ENCODE measurements at places on chromosomes 6 and 20.

DNA sequence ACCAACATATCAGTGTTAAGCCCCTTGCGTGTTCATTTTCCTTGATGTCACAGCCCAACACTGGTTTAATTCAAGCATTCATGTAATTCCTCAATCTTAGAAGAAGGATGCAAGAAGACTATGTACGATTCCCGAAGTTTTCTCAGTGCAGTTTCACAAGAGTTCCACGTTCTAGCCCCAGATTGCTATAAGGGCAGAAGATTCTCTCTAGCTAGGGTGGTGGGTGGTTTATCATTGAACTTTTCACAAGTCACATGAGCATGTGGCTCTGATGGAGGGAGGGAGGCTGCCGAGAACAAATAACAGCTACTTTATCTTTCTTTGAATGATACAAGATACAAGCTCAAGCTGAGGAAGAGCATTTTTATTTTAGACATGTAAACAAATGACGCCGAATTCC, 71.9 kb upstream of the NHSL1 start:
- DNase-seq, result no peak

DNA sequence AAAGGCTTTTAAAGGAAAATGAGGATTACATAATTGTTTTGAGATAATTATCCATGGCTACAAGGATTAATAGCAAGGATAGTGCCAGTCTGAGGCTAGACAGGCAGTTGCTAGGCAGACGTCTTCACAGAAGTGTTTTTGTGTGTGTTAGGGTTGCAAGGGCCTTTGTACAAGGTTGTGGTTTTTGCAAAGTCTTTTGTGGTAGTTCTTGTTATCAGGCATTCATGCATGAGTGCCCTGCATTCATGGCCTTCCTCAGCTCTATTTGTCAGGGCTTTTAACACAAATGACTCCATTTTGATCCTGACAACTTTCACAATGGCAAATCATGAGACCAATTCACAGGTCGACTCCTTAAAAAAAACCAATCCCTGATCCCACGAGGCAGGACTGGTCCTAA, 68.1 kb upstream of the TXNDC5 start:
- DNase-seq, result peak; percentile 65

- no peak for DNase-seq
Observed at GRCh38 chr20:56916345-56916622, 287.2 kb downstream of the TFAP2C start.

DNA sequence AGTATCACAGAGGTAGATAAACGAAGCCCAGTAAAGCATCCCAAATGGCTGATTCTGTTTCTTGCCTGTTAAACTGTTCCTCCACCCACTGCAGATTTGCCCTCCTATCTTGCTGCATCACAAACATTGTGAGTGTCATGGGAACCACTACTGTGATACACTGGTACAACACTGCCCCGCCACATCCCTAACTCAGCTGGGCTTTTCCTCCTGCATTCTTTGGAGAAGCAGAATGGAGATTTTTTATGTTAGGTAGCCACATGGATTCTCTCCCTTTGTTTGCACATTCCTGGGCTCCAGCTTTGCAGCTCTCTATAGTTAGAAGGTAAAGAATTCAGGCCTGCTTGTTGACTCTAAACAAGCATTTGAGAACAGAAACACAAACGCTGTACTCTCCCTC, 234.1 kb downstream of the TMEM242 start:
- no peak for DNase-seq

DNA sequence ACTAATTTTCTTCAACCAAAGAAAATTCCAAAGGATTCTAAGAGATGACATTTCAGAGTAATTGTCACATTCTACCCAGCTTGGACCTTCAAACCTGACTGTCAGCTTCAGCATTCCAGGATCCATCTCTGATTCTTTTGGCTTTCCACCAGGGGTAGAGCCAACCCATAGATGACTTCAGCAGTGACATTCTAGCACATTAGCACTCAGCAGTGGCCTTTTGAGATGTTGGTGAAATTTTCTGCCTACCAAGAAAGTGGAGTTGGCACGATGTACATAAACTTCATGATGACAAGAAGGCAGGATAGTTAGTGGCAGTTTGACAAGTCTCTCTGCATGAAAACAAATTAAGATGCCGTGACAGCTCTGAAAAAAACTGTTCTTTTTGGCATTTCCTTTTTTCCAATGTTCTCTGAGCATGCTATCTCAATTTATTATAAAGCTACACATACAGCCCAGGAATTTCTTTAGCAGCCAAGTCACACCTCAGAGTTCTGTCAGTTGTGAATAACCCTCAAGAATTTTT, 466.5 kb upstream of the RNF217 start:
- no peak for DNase-seq

- DNase-seq, result peak; percentile 99
Observed at GRCh38 chr6:37242429-37243052, 15.0 kb upstream of the TBC1D22B start.

GRCh38 chr6:118678866-118679265, 27.5 kb upstream of the CEP85L start:
- no peak for DNase-seq

DNA sequence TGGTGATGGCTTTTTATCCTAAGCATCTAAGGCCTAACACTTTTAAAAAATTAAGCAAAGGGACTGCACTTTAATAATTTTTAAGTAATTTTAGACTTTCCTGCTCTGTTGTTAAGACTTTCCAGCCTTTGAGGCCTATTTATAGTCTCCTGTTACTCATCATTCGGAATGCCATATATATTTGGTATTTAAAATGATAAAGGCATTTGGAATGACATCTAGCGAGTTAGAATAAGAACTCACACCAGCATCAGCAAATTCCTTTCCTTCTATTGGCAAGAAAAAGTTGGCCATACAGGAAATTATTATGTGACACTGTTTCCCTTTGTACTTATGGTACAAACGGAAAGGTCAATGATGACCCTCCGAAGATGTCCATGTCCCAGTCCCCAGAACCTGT, 88.1 kb upstream of the STMND1 start:
- DNase-seq, result peak; percentile 76

DNA sequence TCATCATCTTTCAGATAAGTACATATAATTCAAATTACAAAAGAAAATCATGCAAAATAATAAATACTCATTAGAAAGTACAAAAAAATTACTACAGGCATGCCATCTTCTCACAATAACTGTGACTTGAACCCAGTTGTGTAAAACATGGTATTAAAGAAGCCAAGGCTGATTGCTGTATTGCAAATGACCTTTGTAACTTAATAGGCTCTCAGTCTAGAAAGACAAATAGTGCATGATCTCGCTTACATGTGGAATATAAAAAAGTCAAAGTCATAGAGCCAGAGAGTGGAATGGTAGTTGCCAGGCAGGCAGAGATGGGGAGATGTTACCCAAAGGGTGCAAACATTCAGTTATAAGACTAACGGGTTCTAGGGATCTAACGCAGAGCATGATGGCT, 626.1 kb downstream of the COL12A1 start:
- no peak for DNase-seq

DNA sequence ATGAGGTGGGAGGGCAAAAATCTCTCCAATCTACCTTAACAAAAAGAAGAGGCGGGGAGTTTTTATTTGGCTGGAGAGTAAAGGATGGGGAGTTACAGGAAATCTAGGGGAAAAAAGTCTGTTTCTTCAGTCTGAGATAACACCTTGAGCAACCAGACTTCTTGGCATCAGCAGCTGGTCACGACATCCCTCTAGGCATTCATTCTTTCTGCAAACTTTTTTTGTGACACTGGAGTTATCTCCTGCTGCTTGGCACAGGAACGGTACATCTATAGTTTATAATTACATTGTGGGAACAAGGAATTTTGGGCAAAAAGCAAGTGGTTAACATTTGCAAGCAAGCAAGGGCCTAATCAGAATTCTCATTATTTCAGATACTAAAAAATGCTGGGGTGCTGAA, 50.6 kb upstream of the IFNGR1 start:
- no peak for DNase-seq

- DNase-seq, result no peak
Observed at GRCh38 chr20:61630391-61630650, 378.3 kb downstream of the CDH4 start.

DNA sequence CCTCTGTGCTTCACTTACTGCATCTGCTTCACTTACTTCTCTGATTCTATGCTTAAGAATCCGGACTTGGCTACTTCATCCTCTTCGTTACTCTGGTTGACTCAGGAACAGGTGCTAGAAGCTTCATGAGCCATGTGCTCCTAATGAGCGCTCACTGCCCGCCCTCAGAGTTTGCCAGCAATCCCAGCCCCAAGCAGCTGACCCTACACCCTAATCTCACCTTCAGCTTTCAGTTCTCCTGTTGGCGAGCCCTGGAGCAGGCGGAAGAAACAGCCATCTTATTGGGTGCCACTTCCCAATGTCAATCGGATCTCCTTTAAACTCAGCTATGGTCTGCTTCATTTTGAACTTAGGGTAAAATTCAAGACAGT, 61.3 kb downstream of the FOXA2 start:
- DNase-seq, result no peak

DNA sequence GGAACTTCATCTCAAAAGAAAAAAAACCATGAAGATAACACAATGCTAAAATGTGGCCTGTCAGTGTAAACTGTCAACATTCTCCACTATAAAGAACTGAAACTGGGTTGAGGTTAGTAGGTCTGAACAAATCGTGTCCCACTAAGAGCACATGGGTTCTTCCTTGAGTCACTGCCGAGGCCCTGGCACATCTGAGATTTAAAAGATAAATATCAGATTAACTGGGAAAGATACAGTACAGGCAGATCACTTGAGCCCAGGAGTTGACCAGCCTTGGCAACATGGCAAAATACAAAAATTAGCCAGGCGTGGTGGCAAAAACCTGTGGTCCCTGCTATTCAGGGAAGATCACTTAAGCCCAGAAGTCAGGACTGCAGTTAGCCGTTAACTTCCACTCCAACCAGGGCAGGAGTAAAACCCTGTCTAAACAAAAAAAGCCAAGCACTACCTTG, 5.6 kb downstream of the EEF1A1 start:
- no peak for DNase-seq

DNA sequence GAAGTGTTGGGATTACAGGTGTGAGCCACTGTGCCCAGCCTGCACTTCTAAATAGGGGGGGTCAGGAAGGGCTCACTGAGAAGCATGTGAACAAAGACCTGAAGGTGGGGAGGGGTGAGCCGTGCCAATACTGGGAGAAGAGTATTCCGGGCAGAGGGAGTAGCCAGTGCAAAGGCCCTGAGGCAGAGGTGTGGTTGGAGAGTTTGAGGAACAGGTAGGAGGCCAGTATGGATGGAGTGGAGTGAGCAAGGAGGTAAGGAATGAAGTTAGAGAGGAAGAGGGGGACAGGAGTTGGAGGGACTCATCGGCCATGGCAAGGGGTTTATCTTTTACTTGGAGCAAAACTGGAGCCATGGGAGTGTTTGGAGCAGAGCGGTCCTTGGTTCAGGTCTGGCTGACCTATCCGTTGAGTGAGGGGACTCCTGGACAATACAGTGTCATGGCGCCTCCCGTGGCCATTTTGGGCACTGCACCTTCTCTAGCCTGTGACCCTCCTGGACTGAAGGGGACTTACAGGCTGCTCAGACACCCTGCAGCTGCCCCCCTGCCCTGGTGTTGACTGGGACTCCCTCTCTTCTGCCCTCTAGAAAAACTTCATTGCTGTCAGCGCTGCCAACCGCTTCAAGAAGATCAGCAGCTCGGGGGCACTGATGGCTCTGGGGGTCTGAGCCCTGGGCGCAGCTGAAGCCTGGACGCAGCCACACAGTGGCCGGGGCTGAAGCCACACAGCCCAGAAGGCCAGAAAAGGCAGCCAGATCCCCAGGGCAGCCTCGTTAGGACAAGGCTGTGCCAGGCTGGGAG, 12.1 kb downstream of the FOXS1 start:
- no peak for DNase-seq

- no peak for DNase-seq
Observed at GRCh38 chr20:58241766-58242465, 13.5 kb upstream of the ANKRD60 start.

GRCh38 chr6:56742122-56742791, 99.6 kb upstream of the DST start:
- no peak for DNase-seq

- DNase-seq, result no peak
Observed at GRCh38 chr6:100472674-100473073, 8.0 kb upstream of the SIM1 start.

GRCh38 chr6:82144007-82144851, 103.3 kb downstream of the IBTK start:
- DNase-seq, result peak; percentile 97

GRCh38 chr20:40521962-40522361, 167.1 kb downstream of the MAFB start:
- no peak for DNase-seq

- DNase-seq, result no peak
Observed at GRCh38 chr6:131295081-131295480, 159.8 kb downstream of the AKAP7 start.

DNA sequence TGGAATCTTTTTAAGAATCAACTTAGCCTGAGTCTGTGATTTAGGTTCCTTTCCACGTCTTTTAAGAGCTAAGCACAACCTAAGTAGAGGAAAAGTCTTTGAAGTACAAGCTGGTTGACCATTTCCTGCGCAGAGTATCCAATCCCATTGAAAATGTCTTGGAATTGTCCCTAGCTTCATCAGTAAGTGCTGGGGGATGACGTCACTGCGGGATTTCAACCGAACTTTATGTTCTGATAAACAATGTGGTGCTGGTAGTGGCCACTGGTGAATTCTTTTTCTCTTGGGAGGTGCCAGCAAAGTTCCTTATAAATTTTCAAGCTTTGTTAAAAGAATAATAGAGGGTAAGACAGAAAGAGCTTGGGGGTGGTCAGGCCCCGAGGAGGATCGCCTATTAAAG, 69.2 kb downstream of the PDE7B start:
- DNase-seq, result no peak

DNA sequence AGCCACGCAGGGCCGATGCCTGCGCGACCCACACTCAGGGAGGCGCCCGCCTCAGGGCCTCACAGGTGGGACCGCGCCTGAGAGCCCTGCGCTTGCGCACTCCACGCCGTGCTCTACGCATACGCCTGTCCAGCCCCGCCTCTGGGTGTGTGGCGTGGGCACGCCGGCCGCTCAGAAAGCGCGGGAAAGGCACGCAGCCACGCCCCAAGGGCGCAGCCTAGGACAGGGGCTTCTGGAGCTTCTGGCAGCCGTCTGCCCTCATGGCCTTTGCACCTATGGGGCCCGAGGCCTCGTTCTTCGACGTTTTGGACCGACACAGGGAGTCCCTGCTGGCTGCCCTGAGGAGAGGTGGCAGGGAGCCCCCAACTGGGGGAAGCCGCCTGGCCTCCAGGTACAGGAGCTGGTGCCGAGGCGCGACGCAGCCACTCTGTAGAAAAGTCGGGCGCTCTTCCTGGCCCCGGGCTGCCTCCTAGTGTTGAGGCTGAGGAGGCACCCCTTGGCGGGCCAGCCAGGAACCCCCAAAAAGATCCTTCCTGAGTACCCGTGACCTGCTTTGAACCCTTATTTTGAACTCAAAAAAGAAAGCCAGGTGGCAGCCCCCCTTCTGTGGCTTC, at the start of gene SPO11:
SPO11 (plus strand) TSS at position 196 of the 614 bp plus-strand sequence; CDS start at position 261, 65 bp downstream.
- no peak for DNase-seq

DNA sequence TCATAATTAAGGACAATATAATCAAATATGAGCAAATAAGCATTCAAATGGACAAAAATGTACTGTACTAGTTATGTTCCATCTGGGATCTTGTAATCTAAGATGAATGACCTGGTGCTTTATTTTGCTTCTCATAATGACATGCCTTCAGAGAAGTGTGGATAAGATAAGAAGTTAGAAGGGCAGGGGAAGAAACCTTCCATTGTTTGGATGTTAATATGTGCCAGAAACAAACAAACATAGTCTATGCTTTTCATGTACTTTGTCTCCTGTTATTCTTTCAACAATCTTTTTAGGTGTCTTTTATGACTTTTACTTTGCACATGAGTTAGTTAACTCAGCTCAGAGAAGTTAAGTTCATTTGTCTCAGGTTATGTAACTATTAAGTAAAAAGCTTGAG, 511.5 kb upstream of the SOX4 start:
- DNase-seq, result no peak
